Stimulated activated CD4-positive, alpha-beta T cell treated with anti-CD3 and anti-CD28 coated beads, Interleukin-15, amount 100 ng/mL, for 1 hour (primary cell): ENCODE measurements at places on chromosomes 5 and 9.

- DNase-seq, result no peak
Observed at GRCh38 chr5:38316544-38317224, 58.3 kb downstream of the EGFLAM start.

DNA sequence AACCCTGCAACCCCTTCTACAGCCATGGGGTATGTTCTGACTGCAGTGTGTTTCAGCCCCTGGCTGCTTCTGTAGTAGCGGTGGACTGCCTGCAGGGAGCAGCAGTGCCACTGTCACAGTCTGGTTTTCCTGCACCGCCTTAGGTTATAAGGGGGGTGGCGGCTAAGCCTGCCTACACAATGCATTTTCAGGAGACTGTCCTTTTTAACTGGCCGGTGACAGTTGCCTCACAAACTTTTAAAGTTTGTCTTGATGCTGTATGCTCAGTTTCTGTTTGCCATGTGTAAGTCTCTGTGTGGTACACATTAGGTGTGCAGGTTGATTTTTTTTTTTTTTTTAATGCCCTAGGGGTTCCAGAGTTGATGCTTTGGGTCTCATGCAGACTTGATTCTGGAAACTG lies 53.0 kb downstream of the NUP214 start:
- DNase-seq, result peak; percentile 65

GRCh38 chr5:108641596-108641995 lies 106.1 kb upstream of the FER start:
- no peak for DNase-seq

DNA sequence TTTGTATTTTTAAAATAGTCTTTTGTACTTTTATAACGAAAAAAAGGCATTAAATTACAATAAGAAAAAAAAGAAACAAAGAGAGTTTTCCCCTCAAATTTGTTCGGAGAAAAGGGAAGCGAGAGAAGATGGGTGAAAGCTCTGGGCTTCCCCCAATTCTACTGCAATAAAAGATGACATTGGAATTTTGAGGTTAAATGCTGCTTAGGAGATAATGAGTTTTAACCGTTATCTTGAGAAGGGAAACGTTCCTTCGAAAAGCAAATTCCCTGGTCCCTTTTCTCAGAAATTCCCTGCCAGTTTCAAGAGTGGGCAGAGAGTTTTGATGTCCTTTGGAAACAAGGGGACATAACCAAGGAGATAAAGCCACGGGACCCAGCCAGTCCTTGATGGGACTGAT lies 18.4 kb upstream of the ERGIC1 start:
- DNase-seq, result no peak

- DNase-seq, result no peak
Observed at GRCh38 chr9:133773889-133774655, 35.9 kb upstream of the SARDH start.

- DNase-seq, result no peak
Observed at GRCh38 chr5:102048940-102049339, 247.1 kb downstream of the SLCO4C1 start.

DNA sequence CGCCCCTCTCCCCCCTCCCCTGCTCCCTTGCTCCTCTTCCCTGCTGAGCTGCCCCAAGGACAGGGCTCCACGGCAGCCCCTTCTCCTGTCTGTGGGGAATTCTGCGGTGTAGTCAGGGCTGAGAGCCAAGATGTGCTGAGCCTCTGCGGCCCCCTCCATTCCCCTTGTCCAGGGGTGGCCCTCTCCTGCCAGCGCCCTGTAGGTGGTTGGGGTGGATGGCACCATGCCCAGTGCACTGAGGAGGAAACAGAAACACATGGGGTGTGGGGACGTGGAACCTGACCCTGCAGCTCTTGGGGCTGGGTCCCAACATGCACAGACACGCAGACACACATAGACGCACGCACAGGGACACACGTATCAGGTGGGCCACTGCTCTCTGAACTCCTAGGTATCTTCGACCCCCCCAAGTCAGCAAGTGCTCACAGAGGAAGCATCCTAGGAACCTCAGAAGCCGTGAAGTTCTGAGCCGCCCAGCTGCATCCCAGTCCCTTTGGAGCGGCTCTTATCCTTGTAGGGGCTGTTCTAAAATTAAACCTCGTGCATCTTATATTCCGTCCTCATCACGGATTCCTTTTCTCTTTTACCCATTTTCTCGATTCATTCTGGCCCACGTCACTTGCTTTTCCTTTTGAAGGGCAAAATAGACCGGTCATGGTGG lies 64.8 kb downstream of the HMCN2 start:
- no peak for DNase-seq

- no peak for DNase-seq
Observed at GRCh38 chr5:179795049-179795862, 1.5 kb downstream of the LTC4S start.

GRCh38 chr9:18805386-18805785 lies 227.6 kb downstream of the SAXO1 start:
- no peak for DNase-seq

GRCh38 chr5:68047035-68047434 lies 168.5 kb upstream of the PIK3R1 start:
- no peak for DNase-seq

DNA sequence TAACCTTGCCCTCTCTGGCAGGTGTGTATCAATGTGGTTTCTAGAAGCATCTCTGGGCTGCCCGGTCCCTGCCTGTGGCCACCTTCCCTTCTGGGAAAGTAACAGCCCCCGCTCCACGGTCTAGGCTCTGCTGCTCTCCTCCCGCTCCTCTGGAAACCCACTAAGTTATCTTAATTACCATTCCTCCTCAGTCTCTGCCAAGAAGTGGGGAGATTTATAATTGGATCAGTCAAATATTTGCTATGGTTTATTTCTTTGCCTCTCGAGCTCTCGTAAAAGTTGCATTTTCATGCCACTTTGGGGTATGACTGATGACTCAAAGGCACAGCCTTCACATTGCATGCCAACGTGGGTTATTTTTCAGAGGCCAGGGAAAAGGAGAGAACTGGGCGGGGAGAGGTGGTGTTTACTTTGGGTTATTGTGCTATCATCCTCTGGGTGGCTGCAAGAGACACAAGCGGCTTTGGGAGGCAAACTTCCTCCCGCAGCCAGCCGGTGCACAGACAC lies 205.3 kb upstream of the WWC1 start:
- DNase-seq, result no peak

DNA sequence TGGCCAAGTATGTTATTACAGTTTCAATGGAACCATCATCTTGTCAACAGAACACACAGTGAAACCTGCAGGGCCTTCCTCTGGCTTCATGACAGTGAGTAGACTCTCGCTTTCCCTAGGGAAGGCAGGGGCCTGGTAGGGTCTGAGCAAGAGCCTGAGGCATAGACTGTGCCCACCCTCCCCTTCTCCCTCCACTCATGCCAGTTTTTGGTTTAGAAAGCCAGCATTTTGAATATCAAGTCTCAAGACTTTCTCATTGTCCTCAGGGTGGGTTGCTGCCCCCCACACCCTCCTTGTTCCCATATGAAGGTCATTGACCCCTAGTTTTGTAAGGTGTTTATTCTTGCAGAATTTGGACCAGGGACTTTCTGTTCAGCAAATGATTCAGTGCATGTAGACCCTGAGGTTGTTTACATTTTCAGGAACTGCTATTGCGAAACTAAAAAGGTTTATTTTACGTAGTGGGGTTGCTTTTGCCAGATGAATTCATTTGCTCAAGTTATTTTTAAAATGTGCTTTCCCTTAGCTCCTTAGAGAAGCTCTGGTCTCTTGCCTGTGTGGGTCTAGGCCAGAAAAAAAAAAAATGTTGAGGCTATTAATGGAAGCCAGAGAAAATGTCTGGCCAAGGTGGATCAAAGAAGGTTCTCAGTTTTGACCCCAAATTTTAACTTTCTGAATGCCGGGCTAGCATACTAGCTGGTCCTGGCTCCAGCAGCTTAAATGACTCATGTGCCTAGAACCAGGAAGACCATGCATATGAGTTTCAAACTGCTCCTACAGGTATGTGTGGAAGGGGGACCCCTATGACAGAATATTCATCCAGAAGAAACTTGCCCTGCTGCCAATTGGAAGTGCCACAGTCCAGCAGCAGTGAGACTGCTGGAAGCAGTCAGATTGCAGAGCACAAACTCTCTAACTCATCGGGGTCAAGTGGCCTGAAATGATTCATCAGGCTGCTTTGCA lies 10.1 kb upstream of the MOB3B start:
- no peak for DNase-seq

DNA sequence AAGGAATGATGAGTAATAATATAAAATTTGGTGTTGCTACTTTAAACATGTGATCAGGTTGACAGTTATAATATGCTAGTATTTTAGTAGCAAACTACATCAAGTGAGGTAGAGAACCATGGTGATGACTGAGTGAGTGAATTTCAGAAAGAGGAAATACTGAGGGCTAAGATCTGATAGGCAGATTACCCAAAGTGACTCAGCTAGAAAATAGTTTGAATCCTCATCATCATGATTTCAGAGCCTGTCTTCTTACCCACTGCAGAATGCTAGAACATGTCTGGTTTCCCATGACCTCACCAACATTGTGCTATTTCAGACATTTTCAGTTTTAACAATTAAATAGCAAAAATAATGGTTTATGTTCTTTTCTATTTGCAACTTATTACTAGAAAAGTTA lies 602.1 kb downstream of the TAF11L14 start:
- DNase-seq, result no peak

- no peak for DNase-seq
Observed at GRCh38 chr5:126605525-126605924, 4.8 kb downstream of the PHAX start.

DNA sequence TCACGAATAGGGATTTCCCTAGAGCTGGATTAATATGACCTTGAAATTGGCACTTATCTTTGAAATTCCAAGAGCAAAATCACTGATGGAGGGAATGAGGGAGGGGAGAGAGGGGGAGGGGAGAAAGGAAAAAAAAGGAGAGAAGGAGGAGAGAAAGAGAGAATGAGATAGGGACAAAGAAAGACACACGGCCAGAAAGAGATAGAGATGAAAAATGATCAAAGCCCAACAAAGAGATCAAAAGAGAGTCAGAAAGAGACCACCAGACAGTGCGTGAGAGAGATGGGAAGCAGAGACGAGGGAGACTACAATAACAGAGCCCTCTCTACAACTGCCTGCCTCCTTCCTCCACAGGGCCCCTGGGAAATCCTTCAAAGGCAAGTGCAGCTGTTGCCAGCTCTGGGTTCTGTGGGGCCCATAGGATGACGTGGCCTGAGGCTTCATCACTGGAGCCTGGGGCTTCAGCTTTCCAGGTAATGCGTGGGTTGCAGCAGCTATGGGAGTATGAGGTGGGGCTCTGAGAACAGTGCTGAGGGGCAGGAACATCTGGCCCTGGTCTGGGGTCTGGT lies 58.3 kb upstream of the SHB start:
- no peak for DNase-seq

DNA sequence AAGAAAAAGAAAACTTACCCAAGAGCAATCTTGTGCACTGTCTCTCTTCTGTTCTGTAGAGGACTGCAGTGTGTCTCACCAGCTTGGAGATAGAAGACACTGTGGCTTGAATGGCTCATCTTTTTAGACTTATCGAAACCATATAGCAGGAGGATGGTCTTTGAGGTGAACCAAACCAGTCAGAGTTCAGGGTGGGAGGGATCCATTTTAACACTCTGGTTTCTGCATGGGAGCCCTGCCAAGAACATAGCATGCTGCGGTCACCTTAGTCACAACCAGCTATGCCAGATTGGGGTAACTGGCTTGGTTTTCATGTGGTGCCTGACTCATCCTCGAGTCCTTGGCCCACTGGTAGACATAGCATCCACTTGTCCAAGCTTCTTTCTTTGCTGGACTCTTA lies 135.1 kb downstream of the PAPPA start:
- DNase-seq, result no peak

DNA sequence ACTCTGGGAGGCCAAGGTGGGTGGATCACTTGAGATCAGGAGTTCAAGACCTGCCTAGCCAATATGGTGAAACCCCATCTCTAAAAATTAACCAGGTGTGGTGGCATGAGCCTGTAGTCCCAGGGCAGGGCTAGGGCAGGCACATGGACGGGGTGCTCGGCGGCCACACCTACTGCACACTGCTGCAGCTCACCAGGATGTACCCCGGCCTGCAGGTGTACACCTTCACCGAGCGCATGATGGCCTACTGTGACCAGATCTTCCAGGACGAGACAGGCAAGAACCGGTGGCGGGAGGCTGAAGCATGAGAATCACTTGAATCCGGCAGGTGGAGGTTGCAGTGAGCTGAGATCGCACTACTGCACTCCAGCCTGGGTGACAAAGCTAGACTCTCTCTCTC lies 3.2 kb downstream of the ST6GALNAC4 start:
- DNase-seq, result no peak

GRCh38 chr9:135098400-135099105 lies 11.1 kb downstream of the OLFM1 start:
- DNase-seq, result no peak

DNA sequence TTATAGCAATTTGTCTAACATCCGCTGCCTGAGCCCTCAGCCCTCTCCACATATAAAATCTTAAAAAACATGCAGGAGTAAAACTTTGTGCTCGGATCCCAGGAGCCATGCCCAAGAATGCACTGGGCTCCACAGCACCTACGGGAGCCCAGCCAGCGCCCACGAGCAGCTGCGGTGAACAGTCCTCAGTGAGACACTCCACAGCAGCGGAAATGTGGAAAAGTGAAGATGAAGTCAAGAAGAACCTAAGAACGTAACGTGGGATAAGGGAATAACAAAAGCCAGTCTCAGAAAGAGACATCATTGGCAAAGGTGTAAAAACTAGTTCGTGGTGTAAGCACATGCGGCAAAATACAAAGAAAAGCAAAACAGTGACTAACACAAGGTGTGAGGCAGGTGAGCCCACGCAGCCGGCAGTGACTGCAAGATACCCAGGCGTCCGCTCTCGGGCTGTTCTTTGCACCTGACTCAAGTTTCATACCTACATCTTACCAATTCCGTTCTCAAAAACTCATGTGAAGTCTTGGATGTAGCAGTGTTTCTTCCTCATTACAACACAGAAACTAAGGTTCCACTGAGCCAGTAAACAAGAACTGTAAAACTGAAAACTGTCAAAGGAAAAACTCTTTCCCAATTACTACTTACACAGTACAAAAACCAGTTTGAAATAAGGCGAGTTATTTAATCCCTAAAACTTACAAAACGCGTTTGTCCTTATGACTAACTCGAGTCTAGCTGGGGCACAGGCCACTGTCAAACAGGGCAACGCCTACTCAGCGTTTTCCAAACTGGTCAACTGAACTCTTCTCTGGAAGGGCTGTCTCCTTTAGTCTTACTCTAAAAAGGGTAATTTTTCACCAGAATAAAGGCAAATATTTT lies 1.7 kb downstream of the CAMSAP1 start:
- DNase-seq, result no peak

- no peak for DNase-seq
Observed at GRCh38 chr5:167937635-167937998, 353.8 kb upstream of the WWC1 start.

GRCh38 chr9:6969805-6970204 lies 212.0 kb downstream of the KDM4C start:
- DNase-seq, result no peak

- no peak for DNase-seq
Observed at GRCh38 chr9:106897236-106897635, 34.3 kb downstream of the ZNF462 start.

DNA sequence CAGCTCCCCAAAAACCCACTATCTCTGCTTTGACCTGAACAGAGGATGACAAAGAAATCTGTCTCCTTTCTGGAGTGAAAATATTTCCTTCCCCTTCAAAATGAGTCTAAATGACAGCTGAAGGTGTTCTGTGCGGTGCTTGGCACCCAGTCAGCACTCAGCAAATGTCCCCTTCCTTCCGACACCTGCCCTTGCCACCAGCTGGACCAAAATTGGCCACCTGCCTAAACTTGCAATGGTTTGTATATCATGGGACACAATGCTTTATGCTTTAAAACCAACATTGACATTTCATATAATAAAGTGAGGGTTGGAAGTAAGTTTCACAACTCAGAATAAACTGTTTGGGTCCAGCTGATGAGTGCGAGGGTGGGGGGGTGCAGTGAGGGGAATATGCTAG lies 7.5 kb upstream of the TTC1 start:
- no peak for DNase-seq

- no peak for DNase-seq
Observed at GRCh38 chr9:105485131-105485530, 37.3 kb downstream of the FSD1L start.
